ENCODE measurements at places on chromosomes 7 and 10. TPM values are rescaled to one million over a fixed set of nuclear protein-coding genes. Genes with fewer than 3 reads are reported as not detected.

Gene NPTX2
- total RNA-seq = under 0.01 TPM

Gene FFAR4
- not detected for total RNA-seq

Gene AKR1C8
- not detected for total RNA-seq

Gene EGR2
- total RNA-seq = not detected

Gene DNAH11
- total RNA-seq = under 0.01 TPM

Gene TMEM120A
- 41.1 TPM for total RNA-seq

Gene CC2D2B
- not detected for total RNA-seq

Gene CNTNAP2
- total RNA-seq = not detected

Gene TAS2R3
- total RNA-seq = 1.3 TPM

Gene IDE
- total RNA-seq = 19.2 TPM

Data from bronchial smooth muscle cell (primary cell).